Hippocampal formation (tissue), 2 donors: ENCODE measurements at places on chromosomes 7 and 10.

GRCh38 chr10:124911124-124912067 is 30.5 kb upstream of the ZRANB1 start:
- DNase-seq = no peak

DNA sequence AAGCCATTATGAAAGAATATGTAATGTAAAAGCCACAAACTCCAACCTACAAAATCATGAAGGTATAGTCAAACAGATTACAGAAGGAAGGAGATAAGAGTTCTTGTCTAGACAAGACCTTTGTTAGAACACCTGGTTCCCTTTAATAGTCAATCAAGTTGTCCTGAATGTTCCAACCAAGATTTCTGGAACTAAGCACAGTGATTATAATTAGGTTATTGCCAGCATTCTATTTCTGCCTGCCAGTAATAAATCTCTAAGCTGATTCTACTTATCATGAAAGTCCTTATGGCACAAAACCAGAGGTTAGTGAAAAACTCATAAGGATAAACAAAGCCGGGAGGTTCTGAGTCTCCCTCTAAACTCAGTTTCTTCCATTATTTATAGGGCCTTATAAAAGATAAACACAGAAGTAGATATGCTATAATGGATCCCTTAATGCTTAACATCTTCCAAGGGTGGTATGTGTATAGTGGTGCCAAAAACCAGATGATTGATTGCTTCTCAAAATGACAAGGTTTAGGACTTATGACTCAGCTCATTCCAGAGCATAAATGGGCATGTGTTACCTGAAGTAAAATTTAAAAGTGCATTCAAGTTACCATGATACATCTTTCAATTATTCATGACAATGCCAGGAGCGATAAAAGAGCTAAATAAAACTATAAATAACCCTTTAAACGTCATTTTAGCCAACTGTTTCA is 237.2 kb downstream of the CSTF2T start:
- no peak for DNase-seq

GRCh38 chr10:124615259-124615658 is 128.9 kb downstream of the FAM53B start:
- DNase-seq = no peak

- no peak for DNase-seq
These were observed 131.5 kb downstream of the GRM3 start for GRCh38 chr7:86775203-86775602.

- DNase-seq = no peak
These were observed 131.3 kb downstream of the ANK3 start for GRCh38 chr10:60258429-60258797.

GRCh38 chr7:27751888-27752660 is 12.1 kb downstream of the TAX1BP1 start:
- DNase-seq = no peak

DNA sequence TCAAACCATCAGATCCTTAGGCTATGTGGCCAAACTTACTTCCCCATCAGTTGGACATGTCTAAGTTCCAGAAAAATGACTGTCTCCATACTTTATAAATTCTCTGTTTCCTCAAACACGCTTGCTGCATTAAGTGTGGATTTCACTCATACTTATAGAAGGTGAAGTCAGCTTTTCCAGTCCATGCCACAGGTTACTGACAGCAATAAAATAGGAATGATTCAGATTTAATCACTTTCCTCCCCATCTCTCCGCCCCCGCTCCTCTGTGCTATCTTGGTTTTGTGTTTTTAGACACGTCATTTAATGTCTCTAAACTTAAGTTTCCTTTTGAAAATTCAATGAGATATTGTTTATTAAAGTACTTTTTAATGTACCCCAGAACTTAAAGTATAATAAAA is 1098.0 kb upstream of the C7orf33 start:
- DNase-seq = no peak

DNA sequence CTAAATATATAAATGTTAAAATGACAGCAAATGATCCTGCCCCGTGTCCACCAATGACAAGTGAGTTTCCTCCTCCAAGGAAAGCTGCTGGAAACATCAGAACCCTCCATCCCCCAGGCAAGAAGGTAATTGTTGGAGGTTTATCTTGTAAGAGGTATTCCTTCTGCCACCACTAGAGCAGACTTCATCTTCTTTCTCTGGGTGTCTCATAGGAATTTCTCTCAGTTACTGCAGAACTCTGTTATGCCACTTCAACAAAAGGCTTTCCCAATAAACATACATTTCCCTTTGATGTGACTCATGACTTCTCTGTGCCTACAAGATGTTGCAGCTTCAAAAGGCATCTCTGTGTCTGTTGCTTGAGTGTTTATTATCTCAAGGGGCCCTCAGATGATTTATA is 279.1 kb downstream of the BMPER start:
- no peak for DNase-seq

GRCh38 chr10:5595591-5595990 is 70.8 kb downstream of the ASB13 start:
- no peak for DNase-seq

- no peak for DNase-seq
These were observed 170.1 kb upstream of the INHBA start for GRCh38 chr7:41872966-41873365.

- no peak for DNase-seq
These were observed 3.2 kb upstream of the UBE2D1 start for GRCh38 chr10:58331646-58332045.

- peak; percentile 85 for DNase-seq
These were observed 85.0 kb downstream of the SGMS1 start for GRCh38 chr10:50538555-50539398.

- no peak for DNase-seq
These were observed 570.2 kb downstream of the PARD3 start for GRCh38 chr10:34244756-34245484.

- no peak for DNase-seq
These were observed 100.3 kb upstream of the AGBL3 start for GRCh38 chr7:134885967-134886352.

DNA sequence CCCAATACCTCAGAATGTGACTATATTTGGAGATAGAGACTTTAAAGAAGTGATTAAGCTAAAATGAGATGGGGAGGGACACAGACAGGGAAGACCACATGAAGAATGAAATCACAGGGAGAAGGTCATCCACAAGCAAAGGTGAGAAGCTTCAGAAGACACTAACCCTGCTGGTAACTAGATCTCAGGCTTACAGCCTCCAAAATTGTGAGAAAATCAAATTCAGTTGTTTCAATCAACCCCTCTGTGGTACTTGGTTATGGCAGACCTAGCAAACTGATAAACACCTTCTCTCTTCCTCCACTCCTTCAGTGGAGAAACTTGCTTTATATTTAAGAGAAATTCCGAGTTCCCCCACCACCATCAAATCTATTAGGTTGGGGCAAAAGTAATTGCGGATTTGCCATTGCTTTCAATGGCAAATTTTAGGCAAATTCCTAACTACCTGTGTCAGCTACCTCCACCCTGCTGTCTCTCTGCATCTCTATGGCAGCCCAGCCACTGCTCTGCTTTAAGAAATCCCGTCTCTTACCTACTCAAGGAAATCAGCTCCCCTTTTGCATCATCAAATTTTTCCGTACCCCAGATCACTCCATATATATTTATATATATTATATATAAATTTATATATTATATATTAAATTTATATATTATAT is 38.2 kb downstream of the SEMA3E start:
- DNase-seq = no peak

DNA sequence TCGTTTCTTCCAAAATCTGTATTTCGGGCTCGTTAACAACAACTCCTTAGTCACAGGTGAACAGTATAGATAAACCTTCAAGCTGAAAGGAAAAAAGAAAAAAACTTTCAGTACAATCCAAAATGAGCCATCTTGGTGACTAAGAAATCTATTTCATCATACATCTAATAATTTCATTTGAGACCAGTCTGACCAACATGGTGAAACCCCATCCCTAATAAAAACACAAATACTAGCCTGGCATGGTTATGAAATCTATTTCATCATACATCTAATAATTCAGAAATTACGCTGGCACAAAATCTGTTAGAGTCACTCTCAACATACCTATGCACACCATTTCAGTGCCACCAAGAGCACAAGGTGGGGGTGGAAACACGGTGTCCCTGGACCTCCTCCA is 8.8 kb downstream of the DCLRE1C start:
- no peak for DNase-seq

- DNase-seq = no peak
These were observed 38.9 kb downstream of the ANKMY2 start for GRCh38 chr7:16606704-16607103.

DNA sequence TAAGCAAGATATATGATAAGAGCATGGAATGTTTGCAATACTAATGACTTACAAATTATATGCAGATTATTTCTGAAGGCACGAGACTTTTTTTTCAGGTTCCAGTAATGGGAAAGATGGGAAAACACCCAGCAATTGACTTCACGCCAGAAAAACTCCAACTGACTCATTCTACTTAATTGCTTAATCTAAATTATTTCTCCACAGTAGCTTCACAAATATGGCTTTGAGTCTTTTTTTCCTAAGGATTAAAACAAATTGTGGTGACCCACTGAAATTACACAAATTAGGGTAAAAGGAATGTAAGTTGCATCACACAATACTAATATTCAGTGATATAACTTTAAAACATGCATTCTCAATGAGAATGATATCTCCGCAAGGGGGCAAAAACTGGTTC is 138.7 kb downstream of the GNAI1 start:
- DNase-seq = no peak

- no peak for DNase-seq
These were observed 34.9 kb downstream of the TASOR2 start for GRCh38 chr10:5719546-5719945.

DNA sequence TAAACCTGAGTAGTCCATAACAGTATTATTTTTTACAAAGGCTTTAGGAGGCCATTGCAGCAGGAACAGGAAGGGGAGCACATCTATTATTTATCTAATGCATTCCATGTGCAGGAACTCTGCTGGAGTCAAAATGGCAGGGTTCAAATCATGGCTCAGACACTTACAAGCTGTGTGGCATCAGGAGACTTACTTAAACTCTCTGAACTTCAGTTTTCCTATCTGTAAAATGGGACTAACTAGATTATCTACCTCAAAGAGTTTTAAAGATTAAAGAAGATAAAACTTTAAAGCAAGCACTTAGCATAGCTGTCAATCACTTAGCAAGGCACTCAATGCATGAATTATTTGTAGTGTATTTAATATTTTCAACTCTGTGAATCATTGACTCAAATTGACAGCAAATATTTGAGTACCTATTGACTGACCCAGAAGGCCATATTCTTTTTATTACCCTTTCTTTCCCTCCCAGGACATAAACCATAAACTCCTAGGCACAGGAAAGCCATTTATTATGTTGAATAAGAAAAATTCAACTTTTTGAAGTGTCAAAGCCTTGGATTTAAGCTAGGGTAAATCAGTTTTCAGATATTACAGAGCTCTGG is 115.8 kb upstream of the FAM204A start:
- no peak for DNase-seq

DNA sequence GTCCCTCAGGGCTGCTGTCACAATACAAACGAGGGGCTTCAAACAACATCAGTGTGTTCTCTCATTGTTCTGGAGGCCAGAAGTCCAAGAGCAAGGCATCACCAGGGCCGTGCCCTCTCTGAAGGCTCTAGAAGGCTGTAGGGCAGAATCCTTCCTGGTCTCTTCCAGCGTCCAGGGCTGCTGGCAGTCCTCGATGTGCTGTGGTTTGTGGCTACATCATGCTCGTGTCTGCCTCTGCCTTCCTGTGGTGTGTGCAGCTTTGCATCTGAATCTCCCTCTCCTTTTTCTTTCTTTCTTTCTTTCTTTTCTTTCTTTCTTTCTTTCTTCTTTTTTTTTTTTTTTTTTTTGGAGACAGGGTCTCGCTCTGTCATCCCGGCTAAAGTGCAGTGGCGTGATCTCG is 103.5 kb downstream of the INSYN2A start:
- DNase-seq = no peak

DNA sequence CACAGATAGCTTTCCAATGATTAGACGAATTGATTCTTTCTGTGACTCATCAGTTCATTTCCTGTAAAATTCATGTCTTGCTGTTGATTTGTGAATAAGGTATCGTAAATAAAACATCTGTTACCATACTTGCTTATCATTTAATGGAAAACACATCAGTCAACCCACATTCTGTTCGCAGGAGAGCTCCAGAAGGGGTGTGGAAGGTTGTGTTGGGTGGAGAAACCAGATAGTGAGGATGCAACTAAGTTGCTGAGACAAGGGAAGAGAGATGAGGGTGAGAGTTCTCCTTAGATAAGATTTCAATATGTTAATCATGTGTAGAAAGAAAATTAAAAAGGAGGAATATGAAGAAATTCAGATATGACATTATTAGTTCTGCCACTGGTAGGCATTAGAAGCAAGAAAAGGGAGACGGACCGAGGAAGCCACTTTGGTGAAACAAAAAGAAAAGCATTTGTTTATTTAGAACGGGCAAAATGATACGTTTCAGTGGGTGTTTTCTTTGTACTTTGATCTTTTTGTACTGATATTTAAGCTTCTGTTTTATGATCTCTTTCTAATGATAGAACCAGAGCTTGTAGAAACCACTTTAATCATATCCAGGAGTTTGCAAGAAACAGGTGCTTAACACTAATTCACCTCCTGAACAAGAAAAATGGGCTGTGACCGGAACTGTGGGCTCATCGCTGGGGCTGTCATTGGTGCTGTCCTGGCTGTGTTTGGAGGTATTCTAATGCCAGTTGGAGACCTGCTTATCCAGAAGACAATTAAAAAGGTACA is 7.8 kb downstream of the CD36 start:
- DNase-seq = no peak

- DNase-seq = no peak
These were observed 302.8 kb upstream of the AOAH start for GRCh38 chr7:37027104-37027503.

DNA sequence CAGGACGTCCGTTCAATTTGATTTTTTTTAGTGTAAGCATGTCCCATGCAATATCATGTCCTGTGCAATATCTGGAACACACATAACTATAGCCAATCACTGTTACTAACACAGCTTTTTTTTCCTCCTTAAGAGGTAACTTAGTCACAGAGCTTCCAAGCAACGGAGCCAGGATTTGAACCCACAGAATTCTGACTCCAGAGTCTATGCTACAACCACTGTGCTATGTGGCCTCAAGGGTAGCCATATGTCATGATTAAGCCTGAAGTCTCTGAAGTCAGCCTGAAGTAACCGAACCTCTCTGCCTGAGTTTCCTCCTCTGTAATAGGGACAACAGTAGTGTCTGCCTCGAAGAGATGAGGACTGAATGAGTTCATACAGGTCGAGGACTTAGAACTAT is 42.2 kb upstream of the TCF7L2 start:
- DNase-seq = no peak

DNA sequence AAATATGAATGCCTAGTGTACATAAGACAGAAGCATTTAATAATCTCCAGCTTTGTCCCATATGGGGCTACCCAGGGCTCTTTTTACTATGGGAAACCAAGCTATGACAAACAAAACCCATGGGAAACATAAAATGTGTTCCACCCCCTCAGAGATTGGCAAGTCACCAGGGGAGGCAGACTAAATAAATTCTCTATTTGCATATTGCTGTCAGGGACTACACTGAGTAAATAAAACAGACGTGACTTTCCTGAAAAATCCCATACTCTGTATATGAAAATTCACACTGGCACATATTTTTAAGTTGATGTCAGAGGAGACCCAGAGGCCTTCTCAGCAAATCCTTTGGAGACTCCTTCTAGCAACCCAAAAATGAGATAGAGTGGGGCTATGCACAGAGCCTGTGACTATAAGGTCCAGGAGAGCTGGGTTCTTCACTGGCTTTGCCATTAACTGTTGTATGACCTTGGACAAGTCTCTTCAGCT is 44.0 kb upstream of the HPSE2 start:
- no peak for DNase-seq

GRCh38 chr10:86668297-86669165 is at the start of gene LDB3:
Gene LDB3, plus strand, starts transcription at chr10:86668511. Its CDS starts 181 bp downstream, at chr10:86668692.
- peak; percentile 38 for DNase-seq
